Activated CD4-positive, alpha-beta T cell treated with anti-CD3 and anti-CD28 coated beads for 24 hours (primary cell): ENCODE measurements at places on chromosomes 12 and 14.

DNA sequence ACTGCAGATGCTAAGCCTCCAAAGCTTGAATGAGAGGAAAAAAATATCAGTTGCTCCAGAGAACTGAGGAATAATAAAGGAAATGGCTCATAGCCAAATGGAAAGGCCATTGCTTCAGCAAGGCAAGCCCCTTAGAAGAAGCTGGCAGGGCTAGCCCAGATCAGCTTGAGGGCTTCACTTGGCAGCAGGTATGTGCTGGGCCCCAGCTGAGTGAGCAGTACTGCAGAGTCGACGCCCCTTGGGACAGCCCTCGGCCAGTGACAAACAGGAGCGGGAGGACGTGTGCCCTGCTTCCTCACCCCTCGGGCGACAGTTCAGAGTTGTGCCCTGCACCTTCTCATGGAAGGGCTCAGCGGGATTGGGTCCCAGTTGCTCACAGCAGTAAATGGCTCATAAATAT is 1031.2 kb upstream of the TMEM132C start:
- DNase-seq = no peak

DNA sequence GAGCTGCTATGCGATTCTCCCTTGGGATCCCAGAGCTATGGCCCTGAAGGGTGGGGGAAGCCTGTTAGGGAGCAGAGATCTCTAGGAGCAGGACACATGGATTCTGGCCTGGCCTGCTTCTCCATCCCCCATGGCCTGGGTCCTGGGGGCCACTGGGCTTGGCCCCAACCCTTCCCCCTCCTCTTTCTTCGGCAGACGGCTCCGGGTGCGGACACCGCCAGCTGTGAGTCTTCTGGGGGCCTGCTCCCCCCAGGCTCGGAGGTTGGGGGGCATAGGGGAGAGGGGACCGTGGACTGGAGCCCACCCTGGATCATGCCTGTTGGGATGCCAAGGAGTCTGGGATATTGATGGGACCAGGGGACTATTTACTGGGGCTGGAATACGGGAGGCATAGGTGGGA is 9.0 kb downstream of the PRPF40B start:
- DNase-seq = no peak

DNA sequence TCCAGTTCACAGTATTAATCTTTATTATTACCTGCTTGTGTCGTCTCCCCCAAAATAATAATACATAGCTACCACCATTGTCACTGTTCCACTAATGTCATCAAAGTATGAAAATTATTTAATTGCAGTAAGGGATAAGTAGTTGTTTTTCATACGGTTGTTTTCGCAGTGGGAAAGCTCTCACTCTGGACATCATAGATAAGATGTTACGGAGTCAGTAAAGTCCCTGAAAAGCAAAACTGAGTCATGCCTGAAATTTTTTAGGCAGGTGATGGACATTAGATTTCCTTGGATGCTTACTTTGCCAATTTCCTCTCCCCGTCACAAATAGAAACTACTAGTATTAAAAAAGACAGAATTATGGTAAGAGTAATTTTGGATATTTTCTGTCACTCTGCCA is 13.2 kb downstream of the PNP start:
- no peak for DNase-seq

DNA sequence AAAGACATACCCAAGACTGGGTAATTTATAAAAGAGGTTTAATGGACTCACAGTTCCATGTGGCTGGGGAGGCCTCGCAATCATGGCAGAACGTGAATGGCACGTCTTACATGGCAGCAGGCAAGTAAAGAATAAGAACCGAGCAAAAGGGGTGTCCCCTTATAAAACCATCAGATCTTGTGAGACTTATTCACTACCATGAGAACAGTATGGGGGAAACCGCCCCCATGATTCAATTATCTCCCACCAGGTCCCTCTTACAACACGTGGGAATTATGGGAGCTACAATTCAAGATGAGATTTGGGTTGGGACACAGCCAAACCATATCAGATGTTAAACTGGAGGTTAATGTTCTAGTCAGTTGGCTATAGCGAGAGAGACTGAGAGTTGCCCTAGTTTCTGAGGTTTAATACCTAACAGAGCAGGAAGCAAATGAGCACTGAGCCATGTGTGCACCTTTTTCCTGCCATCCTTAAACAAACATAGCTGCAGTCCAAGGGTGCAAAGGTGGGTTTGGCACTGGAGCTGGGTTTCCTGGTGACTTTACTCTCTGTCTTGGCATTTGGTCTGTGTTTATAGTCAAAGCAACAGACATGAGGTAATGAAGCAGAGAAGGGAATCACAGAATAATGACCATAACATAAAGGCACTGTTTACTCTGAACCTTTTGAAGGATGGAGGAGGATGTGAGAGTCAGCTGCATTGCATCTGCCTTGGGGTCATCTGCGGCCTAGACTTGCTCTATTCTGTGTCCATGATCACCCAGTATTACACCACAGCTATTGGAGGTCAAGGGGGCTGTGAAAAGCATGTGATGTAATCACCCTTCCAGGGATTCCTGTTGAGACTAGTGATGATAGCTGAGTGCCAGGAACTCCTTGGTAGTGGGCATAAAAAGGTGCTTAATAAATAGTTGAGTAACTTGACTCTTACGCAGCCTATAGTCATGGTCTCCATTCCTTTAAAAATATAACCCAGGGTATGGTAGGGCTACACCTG is 83.6 kb upstream of the USP44 start:
- no peak for DNase-seq

DNA sequence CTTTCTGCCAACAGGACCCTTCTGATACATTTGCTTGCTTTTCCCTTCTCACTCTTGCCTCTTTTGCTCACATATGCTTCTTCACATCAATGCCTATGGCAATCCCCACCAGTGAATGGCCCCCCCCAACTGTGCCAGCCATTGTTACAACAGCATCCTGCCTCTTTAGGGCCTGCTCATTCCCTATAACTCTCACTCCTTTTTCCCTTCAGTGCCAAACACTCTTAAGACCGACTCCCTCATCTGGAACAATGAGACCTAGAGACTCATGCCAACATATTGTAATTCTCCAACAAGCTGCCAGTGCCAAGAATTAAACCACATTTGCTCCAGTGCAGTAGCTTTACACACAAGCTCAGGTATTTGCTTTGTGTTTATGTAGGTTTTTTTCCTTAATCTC is 189.0 kb downstream of the SOX5 start:
- no peak for DNase-seq
